ENCODE measurements at places on chromosomes 3 and 15.
A peak's percentile ranks its signal among the peaks of the same experiment; 100 is the strongest.

DNA sequence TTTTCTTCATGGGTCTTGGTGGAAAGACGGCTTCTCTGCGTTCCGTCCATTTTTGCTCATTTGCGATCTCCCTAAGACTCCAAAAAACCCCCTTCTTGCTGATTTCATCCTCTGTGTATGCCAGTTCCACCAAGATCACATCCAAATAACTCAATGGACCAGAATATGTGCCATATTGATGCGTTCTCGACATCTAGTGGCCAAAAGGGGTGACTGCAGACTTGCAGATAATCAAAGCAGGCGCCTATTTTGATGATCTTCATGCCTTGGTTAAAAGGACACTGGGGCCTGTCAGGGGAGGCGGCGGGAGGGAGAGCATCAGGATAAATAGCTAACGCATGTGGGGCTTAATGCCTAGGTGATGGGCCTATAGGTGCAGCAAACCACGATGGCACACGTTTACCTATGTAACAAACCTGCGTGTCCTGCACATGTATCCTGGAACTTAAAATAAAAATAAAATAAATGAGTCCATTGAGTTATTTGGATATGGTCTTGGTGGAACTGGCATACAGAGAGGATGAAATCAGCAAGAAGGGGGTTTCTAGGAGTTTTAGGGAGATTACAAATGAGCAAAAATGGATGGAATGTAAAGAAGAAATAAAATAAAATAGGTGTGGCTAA lies 104.2 kb upstream of the RAD18 start:
- peak; percentile 59 for DNase-seq

DNA sequence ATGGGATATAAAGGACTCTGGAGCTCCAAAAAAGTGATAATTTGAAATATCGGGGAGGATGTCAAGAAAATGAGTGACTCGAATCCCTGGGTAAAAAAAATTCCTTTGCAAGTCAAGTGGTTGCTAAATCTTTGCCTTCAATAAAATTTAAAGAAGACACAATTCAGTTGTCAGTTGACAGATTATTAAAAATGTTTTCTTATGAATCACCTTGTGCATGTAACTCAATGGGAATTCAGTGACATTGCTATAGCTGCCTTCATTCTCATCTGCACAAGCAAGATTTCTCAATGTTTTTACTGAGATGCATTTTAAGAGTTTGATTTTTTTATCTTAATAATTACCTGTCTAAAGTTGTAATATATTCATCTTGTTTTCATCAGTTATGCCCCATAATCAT lies 264.0 kb upstream of the IL12A start:
- DNase-seq, result no peak

GRCh38 chr15:49041426-49041825 lies 4.8 kb downstream of the SECISBP2L start:
- no peak for DNase-seq

DNA sequence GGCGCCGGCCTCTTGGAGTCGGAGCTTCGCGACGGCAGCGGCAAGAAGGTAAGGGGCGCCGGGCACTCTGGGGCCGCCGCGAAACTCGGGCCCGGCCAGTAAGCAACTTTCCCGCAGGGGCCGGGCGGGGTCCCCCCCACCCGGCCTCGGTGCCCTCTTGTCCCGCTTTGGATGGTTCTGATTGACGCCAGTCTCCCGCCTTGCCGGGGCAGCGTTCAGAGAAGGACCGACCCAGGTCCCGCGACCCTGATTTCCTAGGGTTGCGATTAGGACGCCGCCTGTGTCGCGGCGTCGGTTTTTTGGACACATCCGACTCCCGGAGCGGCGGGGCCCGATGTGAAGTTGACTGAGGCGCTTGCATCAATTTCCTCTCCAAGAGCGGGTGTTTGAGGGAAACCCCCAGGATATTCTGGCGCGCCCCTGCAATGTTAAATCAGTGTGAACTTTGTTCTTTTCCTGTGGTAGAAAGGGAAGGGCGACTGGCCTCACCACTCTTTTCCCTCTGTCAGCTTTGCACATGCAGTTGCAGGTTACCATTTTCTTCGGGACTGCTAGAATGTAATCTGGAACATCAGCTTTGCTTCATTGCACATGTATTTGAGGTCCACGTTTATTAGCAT lies 755 bp downstream of the PDE8A start:
- peak; percentile 65 for DNase-seq

GRCh38 chr3:124034016-124034843 lies 42.3 kb upstream of the ROPN1 start:
- no peak for DNase-seq

DNA sequence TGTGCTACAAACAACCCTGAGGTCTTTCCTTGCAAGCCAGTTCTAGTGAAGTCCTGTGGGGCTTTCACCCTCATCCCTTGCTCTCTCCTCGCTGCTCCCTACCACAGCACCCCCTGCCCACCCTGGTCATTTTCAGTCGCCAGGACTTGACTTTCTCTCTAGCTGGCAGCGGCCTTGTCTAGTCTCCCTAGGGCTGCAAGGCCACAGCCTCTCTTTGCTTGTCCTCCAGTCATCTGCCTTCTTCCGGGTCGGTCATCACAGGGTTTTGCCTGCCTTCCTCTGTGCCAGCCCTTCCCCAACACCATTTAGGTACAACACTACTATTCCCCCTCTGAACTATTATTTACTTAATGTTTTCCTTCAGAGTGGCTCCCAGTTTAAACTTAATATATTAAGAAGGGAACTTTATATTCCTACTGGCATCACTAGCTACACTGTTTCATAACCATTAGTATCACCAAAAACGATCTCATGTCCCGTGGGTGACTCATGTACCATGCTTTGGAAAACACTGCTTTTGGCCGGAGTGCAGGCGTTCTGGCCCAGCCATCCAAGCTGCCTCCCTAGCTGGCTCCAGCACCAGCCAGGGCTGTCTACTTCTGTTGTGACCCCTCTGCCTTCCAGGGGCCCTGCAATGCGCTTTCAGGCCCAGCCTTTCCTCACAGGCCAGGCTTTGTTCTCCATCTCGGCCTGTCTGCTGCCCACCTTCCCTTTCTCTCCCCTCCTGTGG lies 21.4 kb downstream of the FAH start:
- DNase-seq, result no peak

DNA sequence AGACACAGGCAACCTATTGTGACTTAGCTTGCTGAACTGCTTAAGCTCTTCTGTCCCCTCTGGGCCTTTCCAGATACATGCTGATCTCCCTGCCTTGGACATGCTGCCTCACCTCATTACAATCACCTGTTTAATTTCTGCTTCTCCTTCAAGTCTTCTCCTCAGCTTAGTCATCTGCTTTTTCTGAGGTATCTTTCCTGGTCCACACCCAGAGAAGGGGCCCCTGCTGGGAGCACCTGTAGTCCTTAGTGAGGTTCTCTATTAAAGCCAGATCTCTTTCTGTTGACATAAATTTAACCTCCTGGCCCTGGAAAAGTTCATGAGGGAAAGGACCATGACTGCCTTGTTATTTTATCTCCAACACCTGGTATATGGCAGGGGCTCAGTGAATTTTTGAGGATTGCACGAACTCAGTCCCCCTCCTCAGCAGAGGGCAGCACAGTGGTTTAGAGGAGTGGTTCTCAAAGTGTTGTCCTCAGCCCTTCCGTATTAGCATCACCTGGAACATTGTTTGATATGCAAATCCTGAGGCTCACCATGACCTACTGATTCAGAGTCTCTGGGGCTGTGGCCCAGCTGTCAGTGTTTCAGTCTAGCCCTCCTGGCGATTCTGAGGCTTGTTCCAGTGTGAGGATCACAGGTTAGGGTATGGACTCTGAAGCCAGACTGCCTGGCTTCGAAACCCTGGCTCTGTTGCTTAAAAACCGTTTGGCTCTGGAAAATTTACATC lies 12.7 kb downstream of the COL6A6 start:
- peak; percentile 20 for DNase-seq

- peak; percentile 97 for DNase-seq
These were observed 91.3 kb downstream of the TMEM266 start for GRCh38 chr15:76150971-76151598.

GRCh38 chr15:40081691-40082194 lies 26.9 kb downstream of the BMF start:
- DNase-seq, result peak; percentile 93

DNA sequence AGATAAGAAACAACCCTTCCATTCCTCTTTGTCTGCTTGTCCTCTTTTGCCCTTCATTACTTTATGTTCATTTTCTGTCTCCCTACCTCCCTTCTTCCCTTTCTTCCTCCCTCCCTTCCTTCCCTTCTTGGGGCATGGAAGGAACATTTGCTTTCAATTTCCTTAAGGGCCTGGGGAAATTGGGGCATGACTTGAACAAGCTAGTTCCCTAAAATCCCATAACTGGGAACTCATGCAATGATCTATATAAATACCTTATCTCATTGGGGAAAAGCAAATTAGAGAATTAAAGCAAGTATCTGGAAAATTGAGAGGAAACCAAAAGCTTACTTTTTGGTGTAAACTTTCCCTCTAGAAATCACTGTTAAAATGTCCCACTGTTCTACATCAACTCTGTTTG lies 35.7 kb downstream of the BOC start:
- no peak for DNase-seq

- DNase-seq, result no peak
These were observed 75.7 kb downstream of the OCA2 start for GRCh38 chr15:28023422-28023821.

DNA sequence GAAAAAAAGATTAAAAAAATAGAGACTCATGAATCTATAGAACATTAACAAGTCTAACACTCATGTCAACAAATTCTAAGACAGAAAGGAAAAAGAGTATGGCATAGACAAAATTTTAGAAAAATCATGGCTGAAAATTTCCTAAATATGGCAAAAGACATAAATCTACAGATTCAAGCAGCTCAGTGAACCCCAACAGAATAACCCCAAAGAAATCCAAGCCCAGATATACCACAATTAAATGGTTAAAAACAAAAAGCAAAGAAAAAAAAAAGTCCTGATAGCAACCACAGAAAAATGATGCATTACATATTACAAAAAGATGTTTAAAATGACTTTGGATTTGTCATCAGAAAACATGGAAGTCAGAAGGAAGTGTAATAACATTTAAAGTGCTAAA lies 75.6 kb downstream of the AQR start:
- no peak for DNase-seq

DNA sequence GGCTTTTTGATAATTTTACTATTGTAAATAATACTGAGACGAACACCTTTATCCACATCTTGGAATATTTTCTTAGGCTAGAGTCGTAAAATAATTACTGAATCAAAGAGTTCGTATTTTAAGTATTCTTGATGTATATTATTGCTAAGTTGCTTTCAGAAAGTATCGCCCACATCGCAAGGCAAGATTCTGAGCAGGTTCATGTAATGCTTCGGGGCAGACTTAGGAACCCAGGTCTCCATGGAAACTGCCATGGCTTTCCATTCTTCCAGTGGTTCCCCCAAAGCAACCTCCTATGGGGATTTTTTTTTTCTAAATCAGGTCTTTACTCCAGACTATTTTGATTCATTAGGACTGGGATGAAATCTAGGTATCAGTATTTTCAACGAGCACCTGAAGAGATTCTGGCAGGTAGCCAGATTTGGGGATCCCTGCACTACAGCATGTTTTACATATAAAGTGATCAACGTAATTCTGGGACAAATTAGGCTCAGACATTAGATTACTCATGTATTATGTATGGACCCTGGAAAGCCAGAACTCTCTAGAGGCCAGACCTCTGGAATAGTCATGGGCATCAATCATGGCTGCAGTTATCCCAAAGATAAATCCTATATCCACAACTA lies 86.5 kb downstream of the B3GNT5 start:
- no peak for DNase-seq

- DNase-seq, result no peak
These were observed 3.1 kb downstream of the MPI start for GRCh38 chr15:74892931-74893330.

DNA sequence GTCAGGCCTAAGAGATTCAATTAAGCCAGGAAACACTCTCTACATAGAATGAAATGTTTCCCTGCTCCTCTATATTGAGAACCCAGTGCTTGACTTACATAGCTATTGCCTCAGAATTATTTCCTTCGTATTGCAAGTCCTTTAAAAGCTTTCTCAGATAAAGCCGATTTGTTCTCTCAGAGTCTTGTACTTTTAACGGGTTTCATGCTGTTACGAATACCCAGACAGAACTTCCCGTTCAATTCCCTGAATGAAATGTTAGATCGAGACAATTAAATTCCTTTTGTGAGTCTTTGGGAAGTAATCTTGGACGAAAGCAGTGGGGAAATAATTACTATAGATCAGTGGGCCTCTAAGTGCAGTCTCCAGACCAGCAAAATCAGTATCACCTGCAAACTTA lies 102.8 kb upstream of the CHL1 start:
- no peak for DNase-seq

DNA sequence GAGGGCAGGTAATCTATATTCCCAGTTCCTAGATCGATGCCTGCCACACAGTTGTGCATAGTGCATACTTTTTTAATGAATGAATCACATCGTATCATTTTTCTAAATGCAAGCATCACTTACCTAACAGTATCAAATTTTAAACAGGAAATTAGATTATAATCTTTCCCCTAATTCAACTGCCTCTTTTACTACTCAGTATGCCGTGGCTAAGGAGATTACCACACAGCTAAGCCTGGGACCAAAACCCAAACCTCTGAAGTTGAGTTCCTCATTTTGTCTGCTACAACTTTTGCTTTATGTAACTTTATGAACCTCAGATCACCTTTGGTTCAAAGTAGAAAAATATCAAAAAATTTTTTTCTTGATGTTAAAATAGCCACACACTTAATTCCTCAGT lies 53.2 kb upstream of the FNDC3B start:
- no peak for DNase-seq

GRCh38 chr3:27145719-27146118 lies 223.5 kb downstream of the NEK10 start:
- peak; percentile 4 for DNase-seq

DNA sequence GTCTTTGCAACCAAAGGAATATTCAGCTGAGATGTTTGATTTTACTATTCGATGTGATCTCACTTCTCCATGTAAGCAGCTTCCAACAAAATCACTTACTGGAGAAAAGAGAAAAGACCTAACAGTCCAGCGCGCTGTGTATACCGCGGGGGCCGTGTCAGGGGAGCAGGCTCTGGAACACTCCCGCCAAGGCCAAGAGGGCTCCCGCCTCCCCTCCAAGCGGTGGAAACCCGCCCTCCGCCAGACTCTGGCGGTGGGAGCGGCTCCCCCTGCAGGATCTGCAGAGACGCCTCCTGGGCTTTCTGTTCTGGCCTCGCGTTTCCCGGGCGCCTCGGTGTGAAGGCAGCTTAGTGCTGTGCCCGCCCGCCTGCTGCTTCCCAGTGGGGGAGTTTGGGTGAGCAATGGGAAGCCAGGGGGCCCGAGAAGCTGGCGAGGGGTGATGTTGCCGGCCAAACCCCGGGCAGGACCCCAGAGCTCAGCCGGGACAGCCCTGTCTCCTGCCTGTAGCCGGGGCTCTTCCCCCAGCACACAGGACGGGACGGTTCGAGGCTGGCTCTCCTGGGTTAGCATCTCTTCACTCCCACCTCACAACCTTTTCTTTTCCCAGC lies 36.3 kb downstream of the CHST14 start:
- DNase-seq, result peak; percentile 83

Measured in ELF-1 (cell line).